GM12892 (cell line): ENCODE measurements at places on chromosomes 4 and X.

GRCh38 chr4:167234316-167234881, at the start of gene SPOCK3:
TSS of gene SPOCK3 (minus strand) at chr4:167234494.
- peak; percentile 4 for DNase-seq

GRCh38 chr4:130705023-130705422, 1609.1 kb downstream of the C4orf33 start:
- DNase-seq = no peak

DNA sequence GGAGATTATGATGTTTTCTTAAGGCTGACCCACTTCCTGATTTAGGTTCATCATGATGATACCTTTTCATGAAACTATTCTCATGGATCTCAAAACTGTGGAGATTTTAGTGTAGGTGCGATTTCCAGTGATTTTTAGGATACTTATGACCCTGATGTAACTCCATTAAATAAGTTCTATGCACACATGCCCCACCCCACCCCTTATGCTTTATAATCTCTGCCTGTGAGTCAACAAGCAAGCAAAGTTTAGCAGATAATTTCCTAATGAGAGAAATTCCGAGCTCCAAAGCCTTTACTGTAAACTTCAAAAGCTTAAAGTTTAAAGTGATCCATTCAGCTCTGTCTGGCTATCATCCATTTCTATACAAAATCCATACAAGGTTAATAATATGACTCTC, 56.4 kb downstream of the C4orf33 start:
- DNase-seq = no peak

DNA sequence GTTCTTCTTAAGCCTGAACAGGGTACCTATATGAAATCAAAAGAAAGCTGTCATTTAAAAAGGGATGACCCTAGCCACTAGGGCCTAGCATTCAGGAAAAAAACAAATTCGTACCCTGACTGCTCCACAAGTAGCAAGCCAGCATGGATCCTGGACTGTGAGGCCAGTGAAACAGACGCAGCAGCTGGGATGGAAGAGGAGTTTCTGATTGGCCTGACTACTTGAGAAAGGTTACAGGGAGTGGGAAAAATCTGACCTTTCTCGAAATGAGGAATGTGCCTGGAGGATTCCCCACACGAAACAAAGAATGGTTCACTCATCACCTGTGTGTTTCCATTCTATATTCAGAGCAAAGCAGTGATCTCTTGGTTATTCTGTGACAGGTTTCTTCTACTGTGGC, 87.6 kb upstream of the JADE1 start:
- DNase-seq = no peak

GRCh38 chr4:169151671-169152070, 119.1 kb downstream of the SH3RF1 start:
- no peak for DNase-seq

- DNase-seq = no peak
These were observed 15.5 kb downstream of the CPE start for GRCh38 chr4:165394275-165394674.

- DNase-seq = no peak
These were observed 35.1 kb upstream of the NPY2R start for GRCh38 chr4:155173371-155173770.

GRCh38 chrX:10015723-10016518, 48.8 kb downstream of the CLDN34 start:
- no peak for DNase-seq

GRCh38 chr4:187301923-187302322, 578.3 kb upstream of the FAT1 start:
- no peak for DNase-seq

DNA sequence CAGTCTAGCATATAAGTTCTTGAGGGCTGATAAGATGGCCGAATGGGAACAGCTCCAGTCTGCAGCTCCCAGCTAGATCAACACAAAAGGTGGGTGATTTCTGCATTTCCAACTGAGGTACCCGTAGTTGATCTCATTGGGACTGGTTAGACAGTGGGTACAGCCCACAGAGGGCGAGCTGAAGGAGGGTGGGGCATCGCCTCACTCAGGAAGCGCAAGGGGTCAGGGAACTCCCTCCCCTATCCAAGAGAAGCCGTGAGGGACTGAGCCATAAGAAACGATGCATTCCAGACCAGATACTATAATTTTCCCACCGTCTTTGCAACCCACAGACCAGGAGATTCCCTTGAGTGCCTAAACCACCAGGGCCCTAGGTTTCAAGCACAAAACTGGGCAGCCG, 109.0 kb downstream of the RPS6KA6 start:
- no peak for DNase-seq

DNA sequence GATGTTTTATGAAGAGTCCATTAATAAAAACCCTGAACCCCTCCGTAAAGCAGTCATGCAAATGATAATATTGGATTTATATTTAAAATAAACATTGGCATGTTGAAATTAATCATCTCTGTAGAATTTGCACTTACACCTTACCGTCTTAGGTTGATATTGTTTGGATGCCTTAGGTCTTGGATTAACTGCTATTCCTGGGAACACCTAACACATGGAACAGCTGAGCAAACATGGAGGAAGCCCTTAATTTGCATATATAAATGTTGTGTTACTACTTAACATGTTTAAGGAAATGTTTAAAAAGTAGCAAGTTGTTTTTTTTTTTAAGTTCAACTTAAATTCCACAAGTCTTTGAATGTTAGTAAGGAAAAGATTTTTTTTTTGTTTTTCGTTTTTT, 62.5 kb downstream of the NSD2 start:
- no peak for DNase-seq

- no peak for DNase-seq
These were observed 19.7 kb downstream of the GRIA3 start for GRCh38 chrX:123203772-123204171.

DNA sequence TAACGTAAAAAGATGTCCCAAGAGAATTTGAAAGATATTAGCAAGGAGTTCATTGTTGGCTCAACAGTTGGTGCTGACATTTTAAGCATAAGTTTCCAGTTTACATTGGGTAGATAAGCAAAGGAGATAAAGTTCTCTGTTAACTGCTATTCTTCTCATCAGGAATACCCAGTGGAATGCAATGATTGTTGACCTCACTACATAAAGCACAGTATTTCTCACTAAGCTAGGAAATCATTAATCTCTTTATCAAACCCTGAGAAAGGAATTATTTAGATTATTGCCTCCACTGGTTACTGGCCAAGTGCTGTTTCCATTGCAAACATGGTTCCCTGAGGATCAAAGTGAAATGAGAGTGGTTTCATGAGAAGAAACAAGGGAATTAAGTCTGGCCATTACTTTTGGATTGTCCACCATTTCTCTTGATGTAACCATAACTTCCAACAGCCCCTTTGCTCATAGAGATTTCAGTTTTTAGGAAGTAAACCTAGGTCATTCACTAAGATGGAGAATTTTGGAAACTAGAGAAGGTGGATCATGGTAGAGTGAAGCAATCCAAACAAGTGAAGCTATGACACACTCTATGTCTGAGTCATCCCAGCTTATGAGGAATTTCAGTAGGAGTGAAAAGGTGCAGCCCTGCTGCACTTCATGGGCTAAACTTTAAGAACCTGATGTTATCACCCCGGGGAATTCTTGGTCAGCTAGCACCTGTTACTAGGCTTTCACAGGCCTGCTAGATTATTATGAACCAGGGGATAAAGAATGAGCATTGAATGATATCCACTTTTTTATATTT, 163.4 kb downstream of the AREG start:
- DNase-seq = no peak

DNA sequence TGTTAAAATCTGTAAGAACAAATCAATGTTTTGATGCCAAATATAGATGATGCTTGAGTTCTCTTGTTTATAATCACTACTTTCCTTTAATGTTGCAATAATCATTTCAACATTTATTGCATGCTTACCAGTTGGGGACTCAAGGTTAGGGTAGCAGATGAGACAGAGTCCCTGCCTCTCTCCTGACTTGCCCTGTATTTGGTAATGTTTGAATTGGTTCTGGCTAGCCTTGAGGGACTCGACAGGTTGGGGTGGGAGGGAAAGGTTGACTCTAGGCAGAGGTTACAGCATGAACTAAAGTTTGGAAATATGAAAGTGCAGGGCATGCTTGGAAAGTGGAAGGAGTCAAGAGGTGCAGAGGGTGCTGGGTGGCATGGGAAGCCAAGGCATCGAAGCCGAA, 2.0 kb downstream of the SEC24B start:
- DNase-seq = no peak

DNA sequence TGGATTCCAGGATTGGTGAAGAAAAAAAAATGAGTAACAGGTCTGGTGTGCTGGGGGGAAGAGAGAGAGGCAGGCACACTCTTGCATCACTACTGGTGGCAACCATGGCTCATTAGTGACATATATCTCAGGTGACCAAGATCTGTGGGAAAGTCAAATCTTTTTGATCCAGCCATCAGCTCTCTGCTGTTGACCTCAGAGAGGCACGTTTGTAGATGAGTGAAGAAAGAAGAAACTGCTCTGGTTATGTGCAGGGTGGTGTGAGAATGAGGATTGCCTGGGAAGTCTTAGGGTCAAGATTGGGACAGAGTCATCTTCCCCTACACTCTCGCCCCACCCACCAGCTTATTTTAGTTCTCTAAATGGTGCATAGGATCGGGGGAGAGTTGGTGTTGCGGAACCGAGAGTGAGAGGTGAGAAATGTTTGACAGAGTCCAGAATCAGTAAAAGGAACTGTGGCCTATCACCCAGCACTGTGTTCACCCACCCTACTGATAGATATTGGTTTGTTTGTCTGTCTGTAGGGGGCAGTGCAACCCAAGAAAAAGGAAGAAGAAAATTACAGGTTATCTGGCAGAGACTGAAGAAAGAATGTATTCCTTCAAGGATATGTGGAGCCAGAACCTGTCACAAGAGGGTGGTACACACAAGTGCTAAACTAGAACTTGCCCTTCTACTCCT, 21.9 kb downstream of the ARMCX6 start:
- DNase-seq = peak; percentile 29

- no peak for DNase-seq
These were observed 25.8 kb downstream of the ADRA2C start for GRCh38 chr4:3791910-3792542.

DNA sequence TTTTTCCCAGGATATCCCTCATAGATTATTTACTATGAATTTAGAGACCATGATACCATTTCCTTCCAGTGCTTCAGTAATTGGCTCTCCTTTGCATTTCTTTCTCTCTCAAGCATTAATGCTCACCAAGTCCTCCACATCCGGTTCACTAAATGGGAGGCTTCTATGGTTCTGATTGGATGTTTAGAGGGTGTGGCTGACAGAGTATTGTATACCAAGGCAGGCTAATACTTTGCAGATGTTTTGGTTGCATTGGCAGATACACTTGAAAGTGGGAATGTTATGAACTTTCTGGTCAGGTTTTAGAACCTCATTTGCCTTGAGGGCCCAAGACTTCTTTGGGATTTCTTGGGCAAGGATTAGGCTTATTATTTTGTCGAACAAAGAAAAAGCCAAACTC, 24.2 kb downstream of the CBLL2 start:
- DNase-seq = no peak

GRCh38 chr4:53014881-53015280, 152.8 kb downstream of the RASL11B start:
- no peak for DNase-seq
